ENCODE measurements at places on chromosomes 3 and 15.

DNA sequence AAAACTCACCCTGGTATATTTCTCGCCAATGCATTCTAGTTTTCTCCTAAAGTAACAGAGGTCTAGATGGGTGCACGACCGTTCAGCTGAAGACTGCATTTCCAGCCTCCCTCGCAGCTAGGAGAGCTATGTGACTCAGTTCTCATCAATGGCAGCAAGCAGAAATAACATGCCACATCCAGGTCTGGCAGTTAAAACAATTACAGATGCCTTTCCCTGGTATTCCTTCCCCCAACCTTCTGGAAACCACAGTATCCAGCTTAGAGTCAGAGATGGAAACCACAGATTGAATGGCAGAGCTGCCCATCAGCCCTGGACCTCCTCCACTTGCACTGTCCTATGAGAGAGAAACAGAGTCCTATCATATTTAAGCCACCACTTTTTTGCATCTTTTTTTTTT is 4.8 kb downstream of the HAPLN3 start:
- DNase-seq = no peak

DNA sequence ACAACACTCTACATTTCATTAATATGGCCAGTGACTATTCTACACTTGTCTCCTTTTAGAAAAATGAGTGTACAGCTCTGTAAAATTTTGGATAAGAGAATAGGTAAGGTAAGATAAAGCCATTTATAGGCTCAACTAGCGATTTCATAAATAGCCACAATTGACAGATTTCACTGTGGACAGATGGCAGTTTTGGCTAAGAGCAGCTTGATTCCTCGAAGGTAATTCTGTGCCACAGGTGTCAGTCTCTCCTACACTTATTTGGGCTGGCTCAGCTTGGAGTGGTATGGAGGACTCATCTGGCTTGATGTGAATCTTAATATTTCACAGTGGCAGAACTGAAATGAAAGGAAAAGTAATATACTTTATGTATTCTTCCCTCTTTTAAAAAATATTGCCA is 536.7 kb upstream of the TBL1XR1 start:
- DNase-seq = no peak

- no peak for DNase-seq
These were observed 103.0 kb downstream of the ISL2 start for GRCh38 chr15:76439542-76439941.

GRCh38 chr15:90174140-90174875 is 26.8 kb upstream of the SEMA4B start:
- peak; percentile 82 for DNase-seq

DNA sequence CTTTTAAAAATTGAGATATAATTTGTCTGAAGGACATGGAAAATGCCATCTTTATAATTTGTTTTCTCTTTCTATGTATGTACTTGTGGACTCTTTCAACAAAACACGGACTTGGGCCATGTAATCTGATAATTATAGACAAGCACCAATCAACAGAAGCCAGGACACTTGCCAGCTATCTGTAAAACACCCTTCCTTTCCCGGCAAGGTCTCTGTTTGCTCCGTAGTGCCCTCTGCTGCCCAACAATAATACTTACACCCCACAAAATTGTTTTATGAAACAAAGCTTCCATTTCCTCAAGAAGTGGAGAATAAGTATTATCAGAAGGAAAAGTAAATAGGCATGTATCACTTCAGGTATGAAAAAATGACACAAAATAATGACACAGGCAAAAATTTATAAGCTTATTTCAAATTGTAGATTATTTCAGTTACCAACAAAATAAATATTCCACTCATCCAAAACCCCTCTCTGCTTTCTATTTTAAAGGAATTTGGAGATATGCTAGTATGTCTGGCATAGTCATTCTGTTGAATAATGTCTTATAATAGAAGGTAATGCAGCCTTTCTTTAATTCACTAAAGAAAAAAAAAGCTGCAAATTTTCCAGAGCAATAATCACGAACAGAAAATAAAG is 32.8 kb downstream of the MYH15 start:
- DNase-seq = peak; percentile 49

- DNase-seq = no peak
These were observed 9.1 kb downstream of the NCEH1 start for GRCh38 chr3:172701751-172702150.

DNA sequence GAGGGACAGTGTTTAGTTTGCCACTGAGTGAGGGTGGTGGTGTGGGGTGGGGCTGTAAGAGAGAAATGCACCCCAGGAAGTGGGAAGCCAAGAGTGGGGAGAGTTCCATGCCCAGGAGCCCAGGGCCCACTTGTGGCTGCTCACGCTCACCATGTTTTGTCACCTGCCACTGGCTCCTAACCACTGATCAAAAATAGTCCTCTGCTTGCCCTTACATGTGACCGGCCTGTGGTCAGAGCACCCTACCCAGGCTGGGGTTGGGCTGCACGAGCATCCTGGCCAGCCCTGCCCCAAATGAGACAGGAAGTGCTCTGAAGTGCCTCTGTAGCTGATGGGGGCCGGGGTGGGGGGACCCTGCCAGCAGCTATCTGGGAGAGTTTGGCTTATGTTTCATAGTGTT is 216.3 kb downstream of the RPLP1 start:
- DNase-seq = no peak

DNA sequence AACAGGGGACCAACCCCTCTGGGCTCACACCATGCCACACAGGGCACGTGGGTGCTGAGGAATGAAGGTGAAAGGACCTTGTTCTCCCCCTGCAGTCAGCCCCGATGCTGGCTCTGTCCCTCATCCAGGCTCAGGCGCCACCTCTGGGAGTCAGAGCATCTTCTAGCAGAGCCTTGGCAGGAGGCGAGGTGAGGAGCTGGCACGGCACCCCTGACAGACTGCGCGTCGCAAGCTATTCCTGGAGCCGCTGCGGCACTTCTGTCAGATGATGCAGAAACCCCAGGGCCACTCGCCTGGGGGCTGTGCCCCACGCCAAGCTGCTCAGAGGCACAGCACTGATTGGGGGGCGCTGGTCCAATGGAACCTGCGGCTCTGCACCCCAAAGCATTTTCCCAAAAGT is 62.0 kb downstream of the MGLL start:
- no peak for DNase-seq

DNA sequence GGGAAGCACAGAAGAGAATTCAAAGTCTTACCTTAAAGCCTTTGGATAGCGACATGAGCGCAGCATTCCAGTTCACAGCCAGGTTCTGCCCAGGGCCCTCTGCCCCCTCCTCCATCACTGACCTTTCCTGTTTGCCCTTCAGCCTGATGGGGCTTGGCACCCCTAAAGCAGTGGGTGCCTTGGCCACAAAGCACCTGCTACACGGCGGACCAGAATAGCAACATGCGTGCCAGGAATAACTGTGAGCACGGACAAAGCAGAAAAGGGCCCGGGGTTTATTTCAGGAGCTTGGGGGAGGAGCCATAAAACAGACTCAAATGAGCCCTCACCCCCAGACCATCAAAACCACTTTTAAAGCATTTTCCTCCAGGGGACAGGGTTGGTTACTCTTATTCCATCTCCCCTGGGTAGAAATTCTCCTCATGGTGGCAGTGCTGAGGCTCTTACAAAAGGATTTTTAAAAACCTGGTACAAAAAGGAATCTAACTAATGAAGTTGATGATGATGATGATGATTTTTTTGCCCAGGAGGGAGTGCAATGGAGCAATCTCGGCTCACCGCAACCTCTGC is 135.4 kb downstream of the KLF13 start:
- DNase-seq = no peak

DNA sequence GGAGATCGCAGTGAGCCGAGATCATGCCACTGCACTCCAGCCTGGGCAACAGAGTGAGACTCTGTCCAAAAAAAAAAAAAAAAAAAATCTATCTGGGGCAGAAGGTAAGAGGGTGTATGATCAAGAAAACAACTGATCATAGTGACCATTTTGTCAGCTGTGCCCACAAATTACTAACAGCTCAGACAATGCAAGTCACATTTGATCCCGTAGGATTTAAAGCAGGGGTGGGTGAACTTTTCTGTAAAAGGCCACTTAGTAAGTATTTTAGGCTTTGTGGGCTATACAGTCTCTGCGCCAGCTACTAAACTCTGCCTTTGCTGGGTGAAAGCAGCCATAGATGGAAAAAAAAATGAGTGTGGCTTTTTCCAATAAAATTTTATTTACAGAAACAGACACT is 57.6 kb upstream of the ABI3BP start:
- DNase-seq = no peak

DNA sequence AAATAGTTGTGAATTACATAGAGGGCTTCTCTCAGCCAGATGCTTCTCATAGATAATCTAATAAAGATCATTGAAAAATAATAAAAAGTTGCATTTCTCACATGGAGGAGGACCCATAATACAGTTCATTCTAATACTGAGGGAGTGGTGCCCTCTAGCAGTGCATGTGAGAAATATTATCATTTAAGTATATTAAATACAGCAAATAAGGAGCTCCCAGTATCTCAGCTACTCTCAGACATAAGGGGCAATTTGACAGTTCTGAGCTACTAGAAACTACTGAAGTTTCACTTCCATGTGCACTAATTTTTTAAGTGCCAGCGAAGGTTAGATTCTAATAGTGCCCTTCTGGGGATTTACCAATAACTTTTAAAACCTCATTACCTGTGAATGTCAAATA is 188.3 kb downstream of the IL5RA start:
- peak; percentile 37 for DNase-seq

DNA sequence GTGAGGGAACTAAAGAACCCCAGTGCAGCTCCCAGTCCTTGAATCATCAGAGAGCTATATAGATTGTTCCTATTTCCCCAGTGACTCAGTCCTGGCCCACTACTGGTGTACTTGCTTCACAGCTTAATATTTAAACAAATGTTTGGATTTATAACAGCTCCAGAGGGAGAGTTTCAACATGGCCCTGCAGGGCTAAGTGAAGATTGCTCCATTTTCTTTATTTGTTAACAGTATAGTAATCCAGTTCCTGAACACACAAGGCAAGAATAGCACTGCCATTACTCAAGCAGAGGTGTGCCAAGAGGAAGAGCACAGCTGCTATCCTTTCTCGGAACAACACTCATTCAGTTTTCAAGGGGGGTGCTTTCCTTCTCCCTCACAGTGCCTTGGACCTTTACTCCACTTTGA is 6.5 kb downstream of the SQOR start:
- DNase-seq = no peak

- DNase-seq = no peak
These were observed 3.9 kb upstream of the PARP14 start for GRCh38 chr3:122676759-122677158.

- no peak for DNase-seq
These were observed 39.1 kb downstream of the OCA2 start for GRCh38 chr15:28060005-28060404.

DNA sequence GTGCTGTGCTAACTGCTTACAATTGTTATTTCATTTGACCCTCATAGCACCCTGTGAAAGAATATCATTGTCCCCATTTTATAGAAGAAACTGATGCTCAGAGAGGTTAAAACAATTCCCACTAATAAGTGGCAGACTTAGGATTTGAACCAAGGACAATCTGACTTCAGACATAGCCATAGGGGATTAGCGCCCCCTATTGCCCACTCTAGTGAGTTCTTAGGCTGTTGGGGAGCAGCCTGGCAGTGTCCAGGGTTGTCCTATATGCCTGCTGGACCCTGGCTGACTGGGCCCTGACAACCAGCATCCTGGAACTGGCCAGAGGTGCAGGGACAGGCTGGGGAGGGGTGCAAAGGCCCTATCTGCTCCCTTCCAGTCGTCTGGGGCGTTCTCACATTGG is 15.4 kb downstream of the DPH3 start:
- DNase-seq = no peak

- DNase-seq = no peak
These were observed 48.4 kb downstream of the SLC2A2 start for GRCh38 chr3:170977949-170978745.

- no peak for DNase-seq
These were observed 23.4 kb downstream of the NCBP2 start for GRCh38 chr3:196918968-196919367.

DNA sequence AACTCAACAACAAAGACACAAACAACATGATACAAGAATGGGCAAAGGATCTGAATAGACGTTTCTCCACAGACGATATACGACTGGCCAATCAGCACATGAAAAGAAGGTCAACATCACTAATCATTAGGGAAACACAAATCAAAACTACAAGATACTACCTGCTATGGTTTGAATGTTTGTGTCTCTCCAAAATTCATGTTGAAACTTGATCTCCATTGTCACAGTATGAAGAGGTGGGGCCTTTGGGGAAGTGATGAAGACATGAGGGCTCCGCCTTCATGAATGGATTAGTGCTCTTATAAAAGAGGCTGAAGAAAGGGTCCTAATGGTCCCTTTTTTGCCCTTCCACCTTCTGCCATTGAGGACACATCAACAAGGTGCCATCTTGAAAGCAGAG is 32.3 kb downstream of the ACAP2 start:
- no peak for DNase-seq

DNA sequence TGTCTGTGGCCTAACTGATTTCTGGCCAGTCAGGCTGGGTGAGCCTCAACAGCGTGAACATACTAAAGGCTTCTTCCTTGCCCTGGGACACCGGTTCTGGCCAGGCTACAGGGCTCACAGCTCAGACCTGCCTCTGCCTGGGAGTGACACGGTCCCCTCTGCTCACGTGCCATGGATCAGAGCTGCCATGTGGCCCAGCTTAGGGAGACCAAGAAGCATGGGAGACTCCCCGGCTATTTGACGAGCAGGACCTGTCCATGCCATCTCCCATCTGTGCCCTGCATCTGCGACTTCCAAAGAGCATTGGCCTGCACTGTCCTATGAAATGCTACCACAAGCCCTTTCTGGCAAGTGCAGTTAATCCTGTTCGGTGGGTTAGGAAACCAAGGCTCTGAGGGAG is 57.4 kb downstream of the APBA2 start:
- no peak for DNase-seq

DNA sequence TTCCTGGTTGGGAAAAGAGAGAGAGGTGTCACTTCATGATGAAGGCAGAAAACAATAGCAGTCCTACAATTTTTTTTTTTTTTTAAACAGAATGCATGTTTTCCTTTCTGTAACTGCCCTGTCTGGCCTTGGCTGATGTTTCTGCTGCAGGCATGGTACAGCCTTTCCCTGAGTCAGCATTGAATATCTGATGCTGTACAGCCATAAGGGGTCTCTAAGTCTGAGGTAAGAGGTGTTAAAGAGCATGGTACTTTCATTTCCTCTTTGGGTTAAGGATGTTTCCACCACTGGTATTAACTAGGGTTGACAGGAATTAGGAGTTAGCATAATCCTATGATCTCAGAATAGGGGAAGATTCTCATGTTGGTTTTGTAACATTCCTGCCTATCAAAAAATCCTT is 147.4 kb downstream of the CHST2 start:
- no peak for DNase-seq

DNA sequence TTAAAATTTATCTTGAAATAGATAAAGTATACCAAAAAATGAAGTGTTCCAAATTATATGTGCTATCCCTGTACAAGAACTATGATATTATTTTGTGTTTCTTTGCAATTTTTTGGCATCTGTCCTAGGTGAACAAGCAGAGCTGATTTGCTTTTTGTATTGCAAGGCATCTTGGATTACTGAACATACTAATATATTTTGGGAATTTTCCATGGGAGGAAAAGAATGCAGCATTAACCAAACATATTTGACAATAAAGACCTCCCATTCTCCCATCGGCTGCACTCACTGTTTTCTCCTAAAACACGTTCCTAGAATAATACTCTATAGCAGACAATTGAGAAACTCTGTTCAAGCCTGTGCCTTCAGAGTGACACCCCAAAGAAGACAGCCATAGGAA is 265.1 kb upstream of the ALCAM start:
- DNase-seq = no peak

GRCh38 chr3:22045882-22046281 is 294.9 kb upstream of the ZNF385D start:
- no peak for DNase-seq
